ENCODE measurements at places on chromosomes 2 and 18.

DNA sequence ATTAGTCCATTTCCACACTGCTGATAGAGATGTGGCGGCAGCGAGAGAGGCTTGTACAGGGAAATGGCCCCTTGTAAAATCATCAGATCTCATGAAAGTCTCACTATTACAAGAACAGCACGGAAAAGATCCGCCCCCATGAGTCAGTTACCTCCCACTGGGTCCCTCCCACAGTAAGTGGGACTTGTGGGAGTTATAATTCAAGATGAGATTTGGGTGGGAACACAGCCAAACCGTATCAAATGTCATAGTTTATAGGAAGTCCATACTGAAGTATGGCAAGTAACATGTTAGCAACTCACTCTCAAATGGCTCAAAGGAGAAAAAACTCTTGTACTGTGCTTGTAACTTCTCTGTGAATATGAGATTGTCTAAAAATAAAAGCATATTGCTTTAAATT lies 56.1 kb downstream of the FARP2 start:
- no peak for DNase-seq

DNA sequence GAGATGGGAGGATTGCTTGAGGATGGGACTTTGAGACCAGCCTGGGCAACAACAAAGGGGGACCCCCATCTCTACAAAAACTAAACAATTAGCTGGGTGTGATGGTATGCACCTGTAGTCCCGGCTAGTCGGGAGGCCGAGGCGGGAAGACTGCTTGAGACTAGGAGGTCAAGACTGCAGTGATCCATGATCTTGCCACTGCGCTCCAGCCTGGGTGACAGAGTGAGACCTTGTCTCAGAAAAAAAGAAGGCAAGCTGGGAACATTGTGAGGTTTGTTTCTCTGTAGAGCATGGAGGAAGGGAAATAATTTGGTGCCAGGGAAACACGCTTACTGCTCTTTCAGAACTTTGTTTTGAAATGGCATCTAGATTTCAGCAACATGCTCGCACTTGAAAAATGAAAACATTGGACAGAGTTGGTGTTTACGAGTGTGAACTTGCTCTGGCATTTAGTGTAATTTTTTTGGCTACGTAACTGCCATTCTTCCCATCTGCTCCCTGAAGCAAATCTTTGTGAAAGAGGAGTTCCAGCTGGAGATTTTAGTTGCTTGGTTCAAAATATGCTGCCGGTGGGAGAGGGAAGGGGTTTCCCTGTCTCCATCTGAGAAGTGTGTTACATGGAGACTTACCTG lies 125.6 kb upstream of the DLX2 start:
- no peak for DNase-seq

- no peak for DNase-seq
These were observed 38.4 kb upstream of the HDAC4 start for GRCh38 chr2:239438995-239439753.

DNA sequence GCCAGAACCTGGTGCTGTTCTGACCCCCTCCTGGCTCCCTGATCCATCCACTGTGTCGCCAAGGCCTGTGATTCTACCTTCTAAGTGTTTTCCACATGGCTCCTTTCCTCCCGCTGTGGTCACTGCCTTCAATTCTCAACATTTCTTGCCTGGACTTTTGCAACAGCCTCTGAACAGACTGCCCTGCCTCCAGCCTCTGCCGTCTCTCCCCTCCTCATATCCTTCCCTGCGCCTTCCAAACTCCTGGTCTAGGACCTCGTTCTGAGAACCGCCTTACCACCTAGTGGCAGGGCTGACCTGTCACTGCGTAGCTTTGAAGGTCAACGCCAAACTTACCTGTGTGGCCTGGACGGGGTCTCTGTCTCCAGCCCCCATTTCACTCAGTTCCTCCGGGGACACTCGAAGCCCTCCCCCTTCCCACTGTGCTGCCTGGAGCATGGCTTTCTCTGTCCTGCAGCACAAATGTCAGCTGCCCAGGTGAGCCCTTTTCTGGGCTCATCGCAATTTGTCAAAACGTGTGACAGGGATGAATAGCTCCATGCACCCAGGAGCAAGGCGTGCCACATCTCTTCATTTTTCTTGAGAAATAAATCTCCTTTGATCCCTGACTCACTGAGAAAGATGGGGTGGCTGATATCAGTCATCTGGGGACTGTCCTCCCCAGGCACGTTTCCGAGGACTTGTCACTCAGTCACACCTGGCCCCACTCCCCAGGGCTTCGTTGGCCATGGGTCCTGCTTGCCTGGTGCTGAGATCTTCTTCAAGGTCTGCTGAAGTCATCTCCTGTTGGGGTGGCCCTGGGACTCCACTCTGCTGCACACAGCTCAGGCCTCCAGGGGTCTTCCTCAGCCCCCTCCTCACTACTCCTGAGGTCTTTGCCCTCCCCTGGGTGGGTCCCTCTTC lies 46.7 kb downstream of the LDLRAD4 start:
- no peak for DNase-seq

DNA sequence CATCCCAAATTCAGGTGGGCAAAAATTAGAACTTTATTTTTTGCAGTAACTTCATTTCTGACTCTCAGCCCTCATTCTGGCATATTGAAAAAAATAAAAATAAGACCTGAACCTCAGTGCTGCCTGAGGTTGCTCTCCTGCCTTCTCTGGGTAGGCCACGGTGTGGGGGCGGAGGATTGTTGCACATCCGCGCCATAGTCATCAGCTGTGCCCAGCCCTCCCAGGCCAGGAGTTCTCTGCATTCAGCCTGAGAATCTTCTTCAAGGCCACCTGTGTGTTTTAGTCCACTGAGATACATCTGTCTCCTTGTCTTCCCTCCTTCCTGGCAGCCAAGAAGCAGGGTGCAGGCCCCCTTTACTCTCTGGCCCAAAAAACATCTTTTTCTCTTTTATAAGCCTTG lies 94.7 kb downstream of the ARMC9 start:
- DNase-seq = no peak

DNA sequence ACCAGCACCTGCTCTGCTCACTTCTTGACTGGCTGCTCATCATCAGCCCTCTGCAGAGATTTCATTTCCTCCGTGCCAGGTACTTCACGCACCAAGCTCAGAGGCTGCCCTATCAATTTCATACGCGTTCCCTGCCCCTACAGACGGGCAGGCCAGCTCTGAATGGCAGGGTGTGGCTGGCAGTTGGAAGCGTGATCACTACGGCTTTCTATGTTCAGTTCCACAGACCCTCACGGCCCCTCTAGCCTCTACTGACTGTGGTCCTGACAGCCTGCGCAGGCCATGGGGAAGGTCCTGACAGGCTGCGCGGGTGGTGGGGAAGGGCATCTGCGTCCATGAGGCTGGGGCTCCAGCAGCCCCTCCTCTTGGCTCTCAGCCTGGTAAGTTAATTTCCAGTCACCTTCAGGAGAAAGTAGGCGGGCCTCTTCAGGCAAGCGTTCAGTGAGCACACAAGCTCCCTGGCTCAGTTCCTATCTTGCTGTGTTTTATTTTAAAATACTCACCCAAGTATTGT lies 154.8 kb downstream of the ZNF236 start:
- no peak for DNase-seq

- DNase-seq = no peak
These were observed 1.5 kb downstream of the MALL start for GRCh38 chr2:110113961-110114591.

DNA sequence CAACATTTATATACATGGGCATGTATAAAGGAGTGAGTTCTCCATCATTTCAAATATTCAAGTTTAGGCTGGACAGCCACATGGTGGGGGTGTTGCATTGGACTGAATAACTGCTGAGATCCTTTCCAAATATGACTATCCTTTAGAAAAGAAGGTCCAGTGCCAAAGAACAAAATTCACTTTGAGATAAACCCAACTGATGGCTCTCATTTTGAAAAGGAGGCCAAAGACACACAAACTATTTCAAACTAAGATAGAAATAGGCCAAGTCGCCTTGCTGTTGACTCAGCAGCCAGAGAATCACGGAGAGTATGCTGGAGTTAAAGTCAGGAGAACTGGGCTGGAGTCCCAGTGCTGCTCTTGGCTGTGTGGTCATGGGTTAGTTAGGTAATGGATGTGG lies 204.5 kb upstream of the LRATD1 start:
- no peak for DNase-seq

DNA sequence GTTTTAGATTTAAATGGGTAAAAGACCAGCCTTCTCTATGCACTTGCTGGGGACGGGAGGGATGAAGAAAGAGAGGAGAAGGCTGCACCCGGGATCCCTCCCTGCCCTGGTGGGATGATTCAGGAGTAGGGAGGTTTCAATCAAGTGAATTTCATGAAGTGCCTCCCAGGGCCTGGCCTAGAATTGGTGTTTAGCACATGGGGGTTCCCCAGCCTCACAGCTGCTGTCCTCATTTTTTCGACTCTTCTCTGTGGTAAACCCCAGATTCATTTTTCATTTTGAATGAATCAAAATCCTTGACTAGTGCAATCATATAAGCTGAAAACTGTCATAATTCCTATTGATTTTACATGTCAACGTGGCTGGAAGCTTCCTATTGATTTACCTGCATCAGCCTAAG lies 81.1 kb downstream of the LPIN1 start:
- no peak for DNase-seq

DNA sequence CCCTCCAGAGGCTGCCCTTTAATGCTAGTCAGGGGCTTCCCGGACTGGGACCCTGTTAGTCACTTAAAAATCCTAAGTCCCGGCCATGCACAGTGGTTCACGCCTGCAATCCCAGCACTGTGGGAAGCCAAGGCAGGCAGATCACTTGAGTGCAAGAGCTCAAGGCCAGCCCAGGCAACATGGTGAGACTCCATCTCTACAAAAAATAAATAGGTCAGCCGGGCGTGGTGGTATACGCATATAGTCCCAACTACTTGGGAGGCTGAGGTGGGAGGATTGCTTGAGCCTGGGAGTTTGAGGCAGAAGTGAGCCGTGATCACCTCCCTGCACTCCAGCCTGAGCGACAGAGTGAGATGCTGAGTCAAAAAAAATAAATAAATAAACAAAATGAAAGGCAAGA lies 17.2 kb upstream of the KCNG2 start:
- DNase-seq = no peak

- no peak for DNase-seq
These were observed 103.2 kb upstream of the HS6ST1 start for GRCh38 chr2:128421861-128422311.

DNA sequence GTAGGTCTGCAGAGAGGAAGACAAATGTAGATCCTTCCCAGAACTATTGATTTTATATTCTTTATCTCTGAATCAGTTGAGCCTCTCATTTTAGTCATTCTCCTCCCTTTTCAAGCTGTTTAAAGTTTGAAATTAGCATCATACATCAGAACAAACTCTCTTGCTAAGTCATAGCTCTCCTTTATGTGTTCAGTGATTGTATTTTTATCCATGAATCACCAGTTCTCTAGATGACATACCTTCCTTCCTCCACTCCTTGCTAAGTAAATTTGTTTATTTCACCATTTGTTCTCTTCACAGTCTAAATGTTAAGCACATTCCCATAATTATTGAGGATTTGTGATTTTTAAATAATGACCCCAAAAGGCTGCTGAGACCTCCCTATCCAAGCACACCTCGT lies 63.5 kb upstream of the RAPGEF4 start:
- DNase-seq = no peak

GRCh38 chr2:30527411-30527810 lies 80.4 kb downstream of the LCLAT1 start:
- no peak for DNase-seq

GRCh38 chr18:12580630-12581342 lies 77.1 kb downstream of the SPIRE1 start:
- no peak for DNase-seq

GRCh38 chr18:66495844-66496243 lies 108.0 kb downstream of the CDH19 start:
- DNase-seq = no peak

- DNase-seq = no peak
These were observed 108.4 kb upstream of the CDC42EP3 start for GRCh38 chr2:37779611-37780386.

DNA sequence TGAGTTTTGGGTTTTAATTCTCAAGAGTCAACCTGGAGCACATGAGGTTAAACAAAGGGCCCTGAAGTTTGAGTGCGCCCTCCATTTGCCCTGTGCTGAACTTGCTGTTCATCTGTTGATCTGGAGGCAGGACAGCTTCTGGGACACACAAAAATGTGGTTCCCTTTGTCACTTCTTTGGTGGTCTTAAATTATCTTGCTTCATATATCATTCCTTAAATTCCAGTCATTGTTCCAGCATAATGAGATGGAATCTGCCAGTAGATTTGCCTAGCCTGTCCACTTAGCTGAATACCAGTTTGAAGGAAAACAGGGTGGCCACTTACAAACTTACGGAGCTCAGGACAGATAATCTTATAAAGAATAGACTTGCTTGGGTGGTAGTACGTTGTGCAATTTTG lies 916 bp downstream of the CETN1 start:
- DNase-seq = no peak

GRCh38 chr2:121359716-121360565 lies 74.9 kb upstream of the TFCP2L1 start:
- no peak for DNase-seq

GRCh38 chr2:20454036-20454981 lies 7.4 kb downstream of the RHOB start:
- DNase-seq = no peak

GRCh38 chr18:79245517-79246001 lies 150.2 kb upstream of the NFATC1 start:
- DNase-seq = no peak

DNA sequence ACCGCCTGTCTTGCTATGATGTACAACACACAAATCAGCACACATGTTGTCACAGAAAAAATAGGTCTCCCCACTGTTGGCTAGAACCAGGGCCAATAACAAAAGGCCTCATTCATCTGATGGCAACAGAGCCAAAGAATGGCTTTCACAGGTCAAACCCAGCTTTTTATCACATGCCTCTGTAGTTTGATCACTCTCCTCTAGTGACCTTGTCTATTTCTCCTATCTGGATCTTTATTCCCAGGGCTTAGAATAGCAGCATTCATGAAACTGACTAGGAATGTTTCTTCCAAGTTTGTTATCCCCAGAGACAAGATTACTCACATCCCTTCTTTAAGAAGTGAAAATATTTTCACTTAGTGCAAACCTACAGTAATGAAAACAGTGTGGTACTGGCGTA lies 285.8 kb upstream of the GYPC start:
- no peak for DNase-seq

GRCh38 chr18:48278081-48278480 lies 131.1 kb downstream of the ZBTB7C start:
- DNase-seq = no peak

DNA sequence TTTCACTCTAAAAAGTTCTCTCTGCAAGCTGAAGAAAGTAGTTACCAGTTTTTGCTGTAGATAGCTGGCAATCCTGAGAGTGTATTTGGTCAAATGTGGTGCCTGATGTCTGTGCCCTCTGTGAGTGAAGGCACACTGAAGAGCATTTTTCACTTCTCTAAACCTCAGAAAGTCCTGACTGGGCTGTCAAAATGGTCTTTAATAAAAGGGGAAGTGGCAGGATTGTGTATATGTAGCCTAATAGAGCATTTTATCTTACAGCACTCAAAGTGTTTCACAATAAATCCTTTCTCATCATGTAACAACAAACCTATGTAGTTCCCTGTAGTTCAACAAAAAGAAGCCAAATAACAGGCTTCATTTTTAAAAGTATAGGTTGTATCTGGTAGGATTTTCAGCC lies 1552.3 kb upstream of the SLC39A10 start:
- no peak for DNase-seq

- no peak for DNase-seq
These were observed 33.6 kb downstream of the STEAP3 start for GRCh38 chr2:119257198-119257597.

Measured in stimulated activated CD8-positive, alpha-beta memory T cell treated with anti-CD3 and anti-CD28 coated beads, Interleukin-4, amount 100 ng/mL, for 1 hour (primary cell).